WTC11 (cell line): ENCODE measurements at places on chromosomes 2 and 18. TPM values are rescaled to one million over a fixed set of nuclear protein-coding genes. Genes with fewer than 3 reads are reported as not detected.

Gene CDCA7
- 64.2 to 79.7 TPM (median 66.6 TPM) in 3 replicates for total RNA-seq

Gene TMEM163
- 0.94 to 1.6 TPM (median 1.2 TPM) in 3 replicates for total RNA-seq

Gene MIB1
- total RNA-seq: 57.6 to 63.9 TPM (median 58.8 TPM) in 3 replicates

Gene C2orf66
- not detected in 3 replicates for total RNA-seq

Gene CARF
- 3.3 to 6.8 TPM (median 6.6 TPM) in 3 replicates for total RNA-seq

Gene CDH19
- total RNA-seq: 0.07 to 0.14 TPM in 2 of 3 replicates, not detected in the other

Gene LRP1B
- total RNA-seq: 0.14 to 0.52 TPM (median 0.44 TPM) in 3 replicates

Gene ST8SIA5
- 2.8 to 5.4 TPM (median 3.1 TPM) in 3 replicates for total RNA-seq

Gene DPYSL5
- total RNA-seq: 7.6 to 12.1 TPM (median 9.2 TPM) in 3 replicates

Gene RTKN
- 66.6 to 80.1 TPM (median 67.7 TPM) in 3 replicates for total RNA-seq

Gene ALKAL2
- 3.5 to 5.2 TPM (median 4.3 TPM) in 3 replicates for total RNA-seq

Gene TOGARAM2
- 0.62 to 1.0 TPM (median 1.0 TPM) in 3 replicates for total RNA-seq

- DNase-seq: no peak
Measured at GRCh38 chr2:186659383-186659782, 34.5 kb upstream of the FAM171B start.

DNA sequence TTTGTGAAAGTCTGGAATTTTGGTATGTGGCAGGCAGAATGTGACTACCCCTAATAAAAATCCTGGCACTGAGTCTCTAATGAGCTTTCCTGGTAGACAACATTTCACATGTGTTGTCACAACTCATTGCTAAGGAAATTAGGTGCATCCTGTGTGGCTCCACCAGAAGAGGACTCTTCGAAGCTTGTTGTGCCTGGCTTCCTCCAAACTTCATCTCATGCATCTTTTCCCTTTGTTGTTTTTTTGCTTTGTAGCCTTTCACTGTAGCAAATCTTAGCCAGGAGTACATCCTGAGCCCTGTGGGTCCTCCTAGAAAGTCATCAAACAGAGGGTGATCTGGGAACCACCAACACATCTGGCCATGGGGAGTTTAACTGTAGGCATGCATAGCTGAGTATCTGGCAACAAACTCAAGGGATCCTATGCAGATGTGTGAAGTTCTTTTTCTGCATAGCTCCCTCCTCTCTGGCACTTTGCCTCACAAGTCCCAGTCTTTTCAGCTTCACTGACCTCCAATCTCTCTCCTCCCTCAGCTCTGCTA, 42.1 kb upstream of the SERTAD2 start:
- no peak for DNase-seq

DNA sequence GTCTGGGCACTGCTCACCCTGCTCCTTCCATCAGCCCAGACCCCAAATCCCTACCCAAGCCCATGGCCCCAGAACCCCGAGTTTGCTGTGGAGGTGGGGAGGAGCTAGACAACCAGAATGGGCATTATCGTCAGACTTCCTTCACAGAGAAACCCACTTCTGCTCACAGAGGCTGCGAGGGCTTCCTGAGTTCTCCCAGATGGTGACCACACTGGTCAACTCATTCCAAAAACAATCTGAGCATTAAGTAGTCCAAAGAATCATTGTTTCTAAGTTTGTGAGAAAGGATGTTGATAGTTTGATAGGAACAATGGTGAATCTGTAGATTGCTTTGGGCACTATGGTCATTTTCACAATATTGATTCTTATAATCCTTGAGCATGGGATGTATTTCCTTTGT, 60.2 kb downstream of the LRRC30 start:
- no peak for DNase-seq

- DNase-seq: no peak
Measured at GRCh38 chr18:50518787-50519546, 40.9 kb upstream of the MAPK4 start.

DNA sequence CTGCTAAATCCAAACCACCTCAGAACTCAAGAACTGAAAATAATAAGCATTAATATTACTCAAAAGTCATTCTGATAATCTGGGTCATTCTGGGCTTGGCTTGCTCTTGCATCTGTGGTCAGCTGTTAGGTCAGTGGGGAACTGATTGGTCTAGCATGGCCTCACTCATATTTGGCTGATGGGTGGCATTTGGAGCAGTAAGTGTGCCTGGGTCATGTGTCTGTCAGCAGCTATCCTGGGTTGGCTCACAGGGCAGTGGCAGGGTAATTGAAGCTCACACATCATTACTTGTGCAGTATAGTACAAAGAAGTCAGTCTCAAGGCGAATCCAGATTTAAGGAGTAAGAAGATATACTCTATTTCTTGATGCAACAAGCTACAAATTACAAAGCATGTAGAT, 9.6 kb downstream of the RPL37A start:
- DNase-seq: no peak

DNA sequence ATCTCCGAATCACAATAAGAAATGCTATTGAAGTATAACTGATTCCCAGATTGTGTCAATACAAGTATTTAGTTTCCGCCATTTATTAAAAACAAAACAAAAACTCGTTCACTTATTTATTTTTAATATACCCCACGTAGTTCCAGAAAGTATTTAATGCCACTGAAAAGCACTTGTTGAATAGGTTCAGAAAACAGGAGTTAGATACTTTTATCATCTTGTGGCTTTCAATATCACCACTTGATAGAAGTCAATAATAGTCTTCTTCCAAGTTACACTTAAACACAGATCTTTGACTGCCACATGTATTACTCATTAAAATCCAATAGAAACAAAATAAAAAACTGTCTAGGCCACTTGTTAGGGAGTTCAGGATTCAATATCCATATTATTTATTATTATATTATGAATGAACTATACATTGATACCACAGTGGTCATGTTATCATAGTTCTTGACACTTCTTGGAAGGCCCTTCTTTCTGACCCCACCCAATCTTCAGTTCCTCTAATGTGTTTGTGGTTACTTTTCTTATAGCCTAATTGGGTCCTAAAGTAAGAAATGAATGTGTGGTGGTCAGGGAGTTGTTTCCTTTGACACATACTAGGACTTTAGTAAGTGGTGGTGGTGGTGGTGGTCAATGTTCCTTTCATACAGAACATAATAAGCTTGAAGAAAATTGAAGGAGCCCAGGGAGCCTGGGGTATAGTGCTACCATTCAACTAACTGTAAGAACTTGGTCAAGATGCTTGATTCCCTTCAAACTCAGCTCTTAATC, 221.3 kb upstream of the ITGA4 start:
- no peak for DNase-seq

DNA sequence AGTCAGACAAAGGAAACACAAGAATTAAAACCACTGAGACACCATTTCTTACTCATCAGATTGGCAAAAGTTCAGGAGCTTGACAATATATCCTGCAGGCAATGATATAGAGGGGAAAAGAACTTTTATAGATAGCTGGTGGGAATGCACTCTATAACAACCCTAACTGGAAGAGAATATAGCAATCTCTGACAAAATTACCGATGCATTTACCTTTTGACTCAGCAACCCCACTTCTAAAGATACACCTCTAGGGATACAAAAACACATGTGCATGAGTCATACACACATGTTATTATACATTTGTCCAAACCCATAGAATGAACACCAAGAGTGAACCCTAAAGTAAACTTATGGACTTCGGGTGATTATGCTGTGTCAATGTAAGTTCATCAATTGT, 79.4 kb upstream of the SRD5A2 start:
- no peak for DNase-seq

DNA sequence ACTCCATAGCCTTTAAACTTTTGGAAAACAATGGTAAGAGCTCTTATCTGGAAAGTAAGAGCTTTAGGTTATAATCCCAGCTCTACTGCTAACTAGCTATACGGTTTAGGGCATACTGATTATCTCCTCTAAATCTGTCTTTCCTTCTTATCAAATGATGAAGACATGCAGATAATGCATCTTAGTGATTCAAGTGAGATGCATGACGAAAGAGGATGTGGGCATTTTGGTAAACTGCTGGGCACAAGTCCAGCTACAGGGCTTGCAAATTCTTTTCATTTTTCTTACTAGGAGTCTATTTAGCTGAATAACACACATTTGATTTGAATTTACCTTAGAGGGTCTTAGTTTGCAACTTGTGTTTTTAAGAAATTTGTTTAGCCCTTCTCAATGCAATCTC, 1604.8 kb upstream of the ZEB2 start:
- DNase-seq: no peak

- no peak for DNase-seq
Measured at GRCh38 chr18:23850215-23850614, 161.0 kb downstream of the LAMA3 start.

- no peak for DNase-seq
Measured at GRCh38 chr2:229340086-229340760, 69.1 kb upstream of the PID1 start.

DNA sequence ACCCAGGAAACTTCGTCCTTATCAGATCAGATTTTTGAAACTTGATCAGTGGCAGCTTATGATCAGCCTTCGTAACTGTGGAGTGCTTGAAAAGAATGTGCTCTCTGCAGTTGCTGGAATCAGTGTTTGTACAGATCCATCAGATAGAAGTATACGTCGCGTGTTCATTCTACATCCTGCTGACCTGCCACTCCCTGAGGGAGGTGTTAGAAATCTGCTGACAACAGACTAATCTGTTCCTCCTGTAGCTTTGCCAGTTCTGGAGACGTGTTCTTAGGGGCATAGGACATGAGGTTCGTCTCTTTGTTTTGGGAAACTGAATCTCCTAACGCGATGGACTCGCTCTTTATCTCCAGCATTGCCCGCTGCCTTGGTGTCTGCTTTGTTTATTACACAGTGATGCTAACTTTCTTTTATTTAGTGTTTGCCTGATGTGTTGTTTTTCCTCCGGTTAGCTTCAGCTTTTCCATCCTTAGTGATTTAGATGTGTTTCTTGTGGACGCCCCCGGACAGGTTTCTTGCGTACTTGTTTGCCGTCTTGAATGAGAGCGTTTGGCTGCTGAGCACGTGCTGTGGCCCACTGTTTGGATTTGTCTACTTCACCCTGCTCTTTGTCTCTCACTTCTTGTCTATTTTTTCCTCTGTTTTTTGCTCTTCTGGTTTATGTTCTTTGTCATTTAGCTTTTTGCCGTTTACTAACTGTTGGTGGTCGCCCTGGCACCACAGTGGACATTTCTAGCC, 17.4 kb upstream of the GAL3ST2 start:
- DNase-seq: no peak

DNA sequence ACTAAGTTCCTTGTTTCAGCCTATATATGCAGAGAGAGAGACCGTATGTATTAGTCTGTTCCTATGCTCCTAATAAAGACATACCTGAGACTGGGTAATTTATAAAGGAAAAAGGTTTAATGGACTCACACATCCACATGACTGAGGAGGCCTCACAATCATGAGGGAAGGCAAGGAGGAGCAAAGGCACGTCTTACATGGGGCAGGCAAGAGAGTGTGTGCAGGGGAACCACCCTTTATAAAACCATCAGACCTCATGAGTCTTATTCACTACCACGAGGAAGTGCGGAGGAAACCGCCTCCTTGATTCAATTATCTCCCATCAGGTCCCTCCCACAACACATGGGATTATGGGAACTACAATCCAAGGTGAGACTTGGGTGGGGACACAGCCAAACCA, 73.8 kb downstream of the TMEM18 start:
- no peak for DNase-seq

- DNase-seq: no peak
Measured at GRCh38 chr2:37802211-37802752, 122.8 kb upstream of the RMDN2 start.

DNA sequence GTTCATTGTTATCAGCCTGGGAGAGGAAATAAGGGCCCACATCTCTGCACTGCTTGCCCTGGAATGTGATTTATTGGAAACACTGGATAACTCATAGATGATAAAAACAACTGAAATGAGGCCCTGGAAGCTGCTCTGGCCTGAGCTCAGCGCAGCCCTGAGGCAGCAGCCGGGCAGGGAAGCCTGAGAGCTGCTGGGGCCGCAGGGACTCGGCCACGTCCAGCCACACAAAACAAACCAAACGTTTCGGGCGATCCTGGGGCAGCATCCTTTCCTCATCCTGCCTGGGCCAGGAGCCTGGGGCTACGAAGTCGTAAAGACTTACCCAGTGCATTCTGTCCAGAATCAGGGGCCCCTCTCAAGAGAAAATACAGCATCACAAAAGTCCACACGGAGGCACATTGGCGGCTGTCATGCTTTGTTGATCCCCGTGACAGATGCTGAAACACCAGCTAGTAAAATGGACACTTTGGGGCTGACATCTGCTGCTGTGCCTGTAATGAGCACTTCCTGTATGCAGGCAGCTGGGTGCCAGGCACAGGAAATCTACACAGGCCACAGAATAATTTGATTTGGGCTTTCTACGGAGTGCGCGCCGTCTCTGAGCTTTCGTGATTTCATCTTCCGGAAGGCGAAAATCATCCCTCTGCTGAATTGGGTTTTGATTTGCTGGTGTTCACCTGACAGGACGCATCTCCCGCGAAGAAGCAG, 250.6 kb downstream of the EIPR1 start:
- no peak for DNase-seq

- no peak for DNase-seq
Measured at GRCh38 chr2:25505622-25506021, 163.9 kb upstream of the DNMT3A start.

GRCh38 chr2:98913916-98914712, 21.9 kb downstream of the CRACDL start:
- no peak for DNase-seq

- DNase-seq: no peak
Measured at GRCh38 chr2:18630541-18630940, 41.2 kb upstream of the NT5C1B start.

DNA sequence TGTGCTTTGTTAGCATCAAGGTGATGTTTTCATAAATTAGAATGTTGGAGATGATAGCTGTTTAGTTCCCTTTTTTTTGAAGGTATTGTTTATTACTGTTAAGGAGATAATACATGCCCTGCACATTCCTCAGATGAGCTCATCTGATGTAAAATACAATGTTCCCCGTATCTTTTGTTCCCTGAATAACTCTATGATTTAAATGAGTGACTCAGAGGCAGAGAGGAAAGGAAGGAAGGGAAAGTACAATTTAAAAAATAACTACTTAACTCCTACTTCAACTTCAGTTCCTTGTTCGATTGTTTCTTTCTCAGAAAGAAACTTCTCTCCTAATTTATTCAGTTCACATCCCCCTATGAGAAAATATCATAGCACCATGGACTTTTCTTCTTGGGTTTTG, 208.7 kb downstream of the KCNE4 start:
- no peak for DNase-seq

DNA sequence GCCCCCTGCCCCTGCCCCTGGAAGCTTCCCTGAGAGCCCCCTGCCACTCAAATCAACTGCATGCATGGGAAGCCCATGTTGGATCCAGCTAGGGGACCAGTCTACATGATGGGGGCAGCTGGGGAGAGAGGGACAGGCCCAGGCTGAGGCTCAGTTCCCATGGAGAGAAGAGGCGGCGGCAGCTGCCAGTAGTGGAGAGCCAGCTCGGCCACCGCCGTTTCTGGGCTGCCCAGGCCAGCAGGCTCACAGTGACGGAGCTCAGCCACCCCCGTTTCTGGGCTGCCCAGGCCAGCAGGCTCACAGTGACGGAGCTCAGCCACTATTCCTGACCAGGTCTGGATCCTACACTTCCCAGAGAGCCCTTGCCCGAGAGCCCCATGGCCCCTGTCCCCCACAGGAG, 3.6 kb downstream of the MAB21L4 start:
- no peak for DNase-seq
